ENCODE measurements at places on chromosomes 16 and 17.

DNA sequence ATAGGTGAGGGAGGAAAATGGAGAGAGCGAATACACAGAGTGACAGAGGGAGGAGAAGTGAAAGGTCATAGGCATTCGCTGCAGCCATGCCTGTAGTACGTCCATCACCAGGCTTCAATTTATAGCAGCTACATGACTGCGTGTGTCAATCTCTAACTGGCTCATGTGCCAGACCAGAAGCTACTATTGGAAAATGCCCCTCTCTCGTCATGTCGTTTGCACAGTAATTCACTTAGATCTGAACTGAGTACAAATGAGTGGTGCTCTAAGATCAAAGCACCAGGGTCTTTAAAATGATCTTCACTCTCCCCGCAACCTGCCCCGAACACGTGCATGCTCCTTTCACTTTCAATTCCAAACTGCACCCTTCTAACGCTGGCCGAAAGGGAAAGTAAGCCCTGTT, 51.3 kb downstream of the ADCY9 start:
- DNase-seq, result no peak

GRCh38 chr17:79874329-79874981, 35.2 kb upstream of the CBX4 start:
- DNase-seq, result no peak

- no peak for DNase-seq
Measured at GRCh38 chr16:2973093-2973492, 3.9 kb downstream of the PAQR4 start.

DNA sequence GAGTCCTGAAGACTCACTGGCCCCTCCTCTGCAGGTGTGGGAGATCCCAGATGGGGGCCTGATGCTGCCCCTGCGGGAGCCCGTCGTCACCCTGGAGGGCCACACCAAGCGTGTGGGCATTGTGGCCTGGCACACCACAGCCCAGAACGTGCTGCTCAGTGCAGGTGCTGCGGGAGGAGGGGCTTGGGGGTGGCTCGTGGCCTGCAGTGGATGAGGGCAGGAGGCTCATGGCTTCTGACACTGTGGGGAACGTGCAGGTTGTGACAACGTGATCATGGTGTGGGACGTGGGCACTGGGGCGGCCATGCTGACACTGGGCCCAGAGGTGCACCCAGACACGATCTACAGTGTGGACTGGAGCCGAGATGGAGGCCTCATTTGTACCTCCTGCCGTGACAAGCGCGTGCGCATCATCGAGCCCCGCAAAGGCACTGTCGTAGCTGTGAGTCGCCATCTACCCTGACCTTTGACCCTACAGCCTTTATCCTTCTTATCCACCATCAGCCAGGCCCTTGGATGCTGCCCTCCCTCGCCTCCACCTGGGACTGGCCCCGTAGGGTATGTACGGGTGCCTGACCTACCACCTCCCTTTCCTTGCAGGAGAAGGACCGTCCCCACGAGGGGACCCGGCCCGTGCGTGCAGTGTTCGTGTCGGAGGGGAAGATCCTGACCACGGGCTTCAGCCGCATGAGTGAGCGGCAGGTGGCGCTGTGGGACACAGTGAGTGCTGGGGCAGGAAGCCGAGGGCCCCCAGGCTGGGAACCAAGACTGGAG, 3.6 kb downstream of the CORO1A start:
- peak; percentile 80 for DNase-seq

GRCh38 chr16:24309258-24310142, 53.4 kb downstream of the CACNG3 start:
- DNase-seq, result no peak

- no peak for DNase-seq
Measured at GRCh38 chr16:5903153-5903552, 805.6 kb upstream of the EEF2KMT start.

- DNase-seq, result no peak
Measured at GRCh38 chr17:31967648-31968047, 30.8 kb downstream of the SUZ12 start.

DNA sequence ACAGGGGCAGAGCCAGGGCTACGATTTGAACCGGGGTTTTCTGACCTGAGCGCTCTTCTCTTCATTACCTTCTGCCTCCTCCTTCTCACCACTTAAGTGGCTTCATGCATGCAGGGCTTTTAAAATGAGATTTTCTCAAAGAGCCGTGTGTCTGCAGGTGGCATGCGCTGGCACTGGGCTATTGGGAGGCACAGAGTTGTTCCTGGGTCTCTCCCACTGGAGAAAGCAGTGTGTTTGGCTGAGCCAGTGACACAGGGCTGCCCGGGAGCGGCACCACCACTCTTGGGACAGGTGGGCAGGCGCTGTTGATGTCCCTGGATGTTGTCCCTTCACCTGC, 218.8 kb upstream of the CHMP6 start:
- DNase-seq, result no peak

DNA sequence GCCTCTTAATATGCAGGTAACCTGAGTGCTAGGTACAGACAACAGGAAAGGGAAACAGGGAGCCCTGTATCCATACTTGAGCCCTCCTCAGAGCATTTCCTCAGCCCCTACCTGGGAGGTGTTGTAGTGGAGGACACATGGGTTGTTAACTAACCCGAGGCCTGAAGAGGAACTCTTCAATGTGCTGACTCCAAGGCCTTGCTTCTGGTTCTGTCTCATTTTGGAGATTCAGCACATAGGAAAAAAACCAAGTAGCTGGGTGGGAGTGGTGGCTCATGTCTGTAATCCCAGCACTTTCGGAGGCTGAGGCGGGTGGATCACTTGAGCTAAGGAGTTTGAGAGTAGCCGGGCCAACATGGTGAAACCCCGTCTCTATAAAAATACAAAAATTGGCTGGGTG, 24.8 kb downstream of the SNX11 start:
- DNase-seq, result no peak

DNA sequence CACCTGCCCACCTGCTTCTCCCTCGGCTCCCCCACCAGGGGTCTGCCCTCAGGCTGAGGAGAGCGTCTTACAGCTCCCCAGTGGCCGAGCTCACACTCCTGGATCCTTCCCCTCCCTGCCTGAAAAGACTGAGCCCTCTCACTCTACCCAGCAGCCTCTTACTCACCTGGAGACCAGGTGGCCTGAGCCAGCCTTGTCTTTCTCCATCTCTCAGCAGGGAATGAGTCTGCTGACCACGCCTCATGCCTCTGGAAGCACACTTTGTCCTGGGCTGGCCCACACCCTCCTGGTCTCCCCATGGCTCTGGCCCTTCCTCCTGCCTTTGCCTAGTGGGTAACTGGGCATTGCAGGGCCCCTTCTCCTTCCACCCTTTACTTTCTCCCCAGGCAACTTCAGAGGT, 177.2 kb downstream of the ENGASE start:
- DNase-seq, result no peak

- peak; percentile 31 for DNase-seq
Measured at GRCh38 chr17:35801583-35802224, 6.3 kb upstream of the MMP28 start.

GRCh38 chr17:60941028-60941427, 263.4 kb downstream of the BCAS3 start:
- no peak for DNase-seq

DNA sequence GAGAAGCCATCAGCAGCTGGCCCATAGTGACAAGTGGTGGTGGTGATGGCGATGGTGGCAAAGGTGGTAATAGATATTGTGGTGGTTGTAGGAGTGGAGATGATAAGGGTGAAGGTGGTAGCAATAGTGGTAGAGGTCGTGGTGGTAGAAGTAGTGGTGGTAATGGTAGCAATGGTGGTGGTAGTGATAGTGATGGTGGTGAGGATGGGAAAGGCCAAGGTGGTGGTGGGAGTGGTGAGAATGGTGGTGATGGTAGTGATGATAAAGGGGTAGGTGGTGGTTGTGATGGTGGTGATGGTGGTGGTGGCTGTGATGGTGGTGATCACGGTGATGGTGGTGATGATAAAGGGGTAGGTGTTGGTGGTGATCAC, 13.1 kb downstream of the CDH5 start:
- no peak for DNase-seq

GRCh38 chr17:10130677-10131076, 67.7 kb downstream of the GAS7 start:
- DNase-seq, result no peak

DNA sequence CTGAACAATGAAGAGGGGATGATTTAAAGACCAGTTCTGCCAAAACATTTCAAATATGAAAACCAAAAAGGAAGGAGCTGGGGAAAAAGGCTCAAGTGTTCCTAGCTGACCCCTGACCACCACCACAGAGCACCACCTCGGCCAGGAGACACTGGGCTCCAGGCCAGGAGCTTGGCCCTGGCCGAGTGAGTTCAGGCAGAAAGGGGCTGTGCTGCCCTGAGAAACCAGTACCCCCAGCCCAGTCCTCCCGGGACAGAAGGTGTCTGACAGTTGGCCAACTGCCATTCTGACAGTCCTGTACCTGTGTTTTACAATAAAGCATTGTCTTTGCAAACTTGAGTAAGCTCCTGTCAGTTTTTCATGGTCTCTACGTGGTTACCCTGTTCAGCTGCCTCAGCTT, 98.2 kb downstream of the VPS53 start:
- no peak for DNase-seq

DNA sequence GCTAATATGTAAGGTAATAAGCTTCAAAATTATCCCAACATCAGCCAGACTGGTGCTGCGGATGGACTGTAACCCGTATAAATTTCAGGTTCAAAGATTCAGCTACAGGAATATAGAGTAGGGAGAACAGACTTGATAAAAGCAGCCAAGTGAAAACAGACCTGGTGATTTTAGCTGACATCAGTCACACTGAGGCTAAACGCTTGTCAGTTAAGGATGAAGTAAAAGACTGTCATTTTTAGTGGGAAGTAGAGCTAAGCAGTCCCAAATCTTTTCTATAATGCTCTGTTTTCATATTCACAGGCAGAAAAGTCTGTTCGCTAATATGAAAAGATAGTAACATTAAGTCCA, 35.4 kb downstream of the CMTM4 start:
- no peak for DNase-seq

DNA sequence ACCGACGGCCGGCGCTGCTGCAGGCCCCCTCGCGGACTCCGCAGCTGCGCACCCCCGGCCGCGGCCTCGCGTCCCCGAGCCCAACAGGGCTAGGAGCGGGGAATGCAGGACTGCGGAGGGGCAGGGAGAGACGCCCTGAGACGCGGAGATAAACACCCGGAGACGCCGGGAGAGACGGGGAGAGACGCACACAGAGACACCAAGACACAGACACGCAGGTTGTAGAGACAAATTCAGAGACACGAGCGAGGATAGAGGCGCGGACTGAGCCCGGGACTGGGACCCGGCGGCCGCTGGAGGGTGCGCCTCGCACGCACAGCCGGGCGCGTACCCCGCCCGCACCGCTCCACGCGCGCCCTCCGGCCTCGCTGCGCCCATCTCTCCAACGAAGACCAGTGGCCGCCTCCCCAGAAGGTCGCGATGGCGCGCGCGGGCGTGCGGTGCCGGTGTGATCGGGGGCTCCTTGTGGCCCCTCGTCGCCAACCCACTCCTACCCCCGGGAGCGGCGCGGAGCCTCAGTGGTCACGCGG, 902 bp downstream of the STAC2 start:
- DNase-seq, result no peak

GRCh38 chr16:52251495-52251894, 295.4 kb downstream of the TOX3 start:
- DNase-seq, result no peak

GRCh38 chr17:27461192-27461859, 5.1 kb downstream of the KSR1 start:
- DNase-seq, result no peak

- DNase-seq, result no peak
Measured at GRCh38 chr17:34639706-34640425, 60.5 kb downstream of the TMEM132E start.

DNA sequence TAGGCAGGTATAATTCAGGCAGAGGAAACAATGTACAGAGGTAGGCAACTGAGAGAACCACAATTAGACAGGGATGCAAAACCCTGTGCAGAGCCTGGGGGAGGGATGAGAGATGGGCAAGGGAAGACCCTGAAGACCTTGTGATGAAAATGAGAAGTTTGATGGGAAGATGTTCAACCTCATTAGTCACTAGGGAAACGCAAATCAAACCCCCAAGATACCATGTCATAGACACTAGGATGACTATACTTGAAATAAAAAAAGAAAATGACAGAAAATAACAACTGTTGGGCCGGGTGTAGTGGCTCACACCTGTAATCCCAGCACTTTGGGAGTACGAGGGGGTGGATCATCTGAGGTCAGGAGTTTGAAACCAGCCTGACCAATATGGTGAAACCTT, 813.1 kb downstream of the CDH11 start:
- DNase-seq, result no peak

DNA sequence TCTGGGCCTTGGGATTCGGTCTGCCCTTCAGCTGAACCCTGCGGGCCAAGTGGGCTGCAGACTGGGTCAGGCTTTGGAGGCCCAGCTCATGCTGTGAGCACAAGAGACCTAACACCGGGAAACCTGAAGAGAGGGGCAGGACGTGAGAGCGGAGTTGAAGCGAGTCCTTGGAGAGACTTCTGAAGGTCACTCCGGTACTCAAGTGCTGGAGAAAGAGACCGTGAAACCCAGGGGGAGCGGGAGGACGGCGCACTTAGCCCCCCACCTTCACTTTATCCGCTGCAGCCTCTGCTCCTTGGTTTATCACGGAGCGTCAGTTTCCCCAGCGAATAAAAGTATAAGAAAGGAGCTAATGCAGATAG, 361 bp downstream of the UQCRC2 start:
- DNase-seq, result no peak

DNA sequence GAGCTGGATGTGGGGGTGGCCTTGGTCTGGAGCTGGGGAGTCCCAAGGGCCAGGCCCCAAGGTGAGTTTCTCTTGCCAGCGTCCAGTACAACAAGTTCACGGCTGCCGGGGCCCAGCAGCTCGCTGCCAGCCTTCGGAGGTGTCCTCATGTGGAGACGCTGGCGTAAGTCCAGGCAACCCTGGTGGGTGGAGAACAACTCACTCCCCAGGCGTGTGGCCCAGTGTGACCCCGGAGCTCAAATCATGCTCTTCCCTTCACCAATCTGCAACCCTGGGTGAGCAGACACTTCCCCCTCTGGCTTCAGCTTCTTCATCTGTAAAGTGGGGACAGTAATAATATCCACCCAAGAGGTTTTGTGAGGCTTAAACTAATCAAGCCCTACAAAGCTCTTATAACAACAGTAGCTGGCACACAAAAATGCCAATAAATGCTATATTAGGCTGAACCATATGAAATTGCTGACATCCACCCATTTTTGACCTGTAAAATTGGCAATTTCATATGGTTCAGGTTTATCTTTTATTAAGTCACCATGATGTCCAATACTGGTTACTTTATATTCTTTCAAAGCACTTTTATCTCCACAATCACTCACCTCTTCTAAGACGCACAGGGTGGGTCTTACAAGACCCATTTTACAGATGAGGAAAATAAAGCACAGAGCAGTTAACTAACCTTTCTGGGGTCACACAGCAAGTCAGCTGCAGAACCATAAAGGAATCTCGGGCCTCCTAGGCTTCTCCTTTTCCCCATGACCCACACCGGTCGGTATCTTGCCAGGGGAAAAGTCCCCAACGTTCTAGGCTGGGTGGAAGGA, 19.7 kb downstream of the DEXI start:
- DNase-seq, result no peak

DNA sequence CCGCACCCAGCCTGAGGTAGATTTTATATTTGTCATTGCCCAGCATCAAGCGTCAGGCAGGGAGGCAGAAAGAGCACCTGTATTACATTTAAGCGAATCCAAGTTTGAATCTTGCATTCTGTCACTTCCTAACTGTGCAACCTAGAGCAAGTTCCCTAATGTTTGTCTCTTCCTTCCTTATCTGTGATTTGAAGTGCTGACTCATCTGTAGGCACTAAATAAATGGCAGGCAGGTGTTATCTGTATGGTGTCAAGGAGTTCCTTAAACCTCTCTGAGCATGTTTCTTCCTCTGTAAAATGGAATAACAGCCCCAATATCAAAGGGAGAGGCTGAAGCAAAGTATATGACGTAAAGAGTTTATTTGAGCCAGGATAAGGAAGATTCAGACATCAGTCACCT, 24.3 kb downstream of the GP2 start:
- no peak for DNase-seq
